ENCODE measurements at places on chromosomes 11 and 22. TPM values are rescaled to one million over a fixed set of nuclear protein-coding genes. Genes with fewer than 3 reads are reported as not detected.
A peak's percentile ranks its signal among the peaks of the same experiment; 100 is the strongest.

DNA sequence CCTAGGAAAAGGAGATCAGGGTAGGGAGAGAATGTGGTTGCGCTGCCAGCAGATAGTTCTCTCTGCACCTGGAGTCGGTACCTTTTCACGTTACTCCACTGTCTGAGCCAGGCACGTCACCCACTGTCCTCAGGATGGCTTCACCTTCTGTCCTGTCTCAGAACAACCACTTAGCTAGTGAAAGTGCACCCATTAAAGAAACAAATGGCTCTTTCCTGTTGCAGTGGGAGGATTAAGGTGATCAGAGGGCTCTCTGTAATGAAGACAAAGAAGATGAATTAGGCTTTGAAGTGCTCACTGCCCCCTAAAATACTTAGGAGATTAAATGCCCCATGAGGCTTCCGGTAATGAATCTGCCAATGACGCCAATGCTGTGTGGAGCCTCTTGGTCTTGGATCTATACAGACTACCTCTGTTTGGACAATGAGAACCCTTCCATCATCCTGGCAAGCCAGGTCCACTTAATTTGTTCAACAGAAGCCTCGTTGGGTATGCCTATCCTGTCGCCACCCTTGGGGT lies 113.7 kb downstream of the INSC start:
- H3K4me3 ChIP-seq = no peak overlapping the region
- peaks cover 5% of the 10 kb centered on the region for H3K27me3 ChIP-seq
- no peak for DNase-seq

DNA sequence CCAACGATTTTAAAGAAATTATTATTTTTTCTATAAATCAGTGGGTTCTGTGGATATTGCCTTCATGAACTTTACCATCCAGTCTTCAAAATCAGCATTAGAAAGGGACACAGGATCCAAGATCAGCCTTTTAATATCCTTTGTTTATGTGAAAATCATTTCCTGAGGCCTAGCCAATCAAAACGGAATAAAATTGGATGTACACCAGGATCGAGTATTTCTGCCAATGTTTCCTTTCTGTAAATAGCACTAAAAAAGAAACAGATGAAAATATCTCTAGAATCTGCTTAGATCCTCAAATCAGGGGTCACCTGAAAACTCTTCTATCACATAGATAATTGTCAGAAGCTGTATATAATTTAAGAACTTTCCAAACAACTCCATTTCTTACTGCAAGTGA lies 1598.5 kb downstream of the LRRC4C start:
- H3K4me1 ChIP-seq = no peaks in the 10 kb centered on the region
- H3K27me3 ChIP-seq = no peaks in the 10 kb centered on the region
- DNase-seq = no peak
- no peak overlapping the region for H3K27ac ChIP-seq

DNA sequence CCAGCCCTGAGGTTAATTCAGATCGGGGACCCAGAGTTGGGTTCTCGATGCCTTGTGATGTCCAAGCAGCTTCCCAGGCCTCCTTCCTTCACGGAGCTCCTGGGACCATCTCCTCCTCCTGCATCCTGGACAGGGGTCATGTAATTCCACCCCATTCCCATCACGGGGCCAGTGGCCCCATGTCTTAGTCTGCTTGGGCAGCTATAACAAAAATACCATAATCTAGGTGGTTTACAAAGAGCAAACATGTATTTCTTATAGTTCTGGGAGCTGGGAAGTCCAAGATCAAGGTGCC lies 41.7 kb upstream of the PRDM11 start:
- H3K4me1 ChIP-seq = peaks cover 26% of the 10 kb centered on the region
- DNase-seq = no peak
- H3K4me3 ChIP-seq = no peak overlapping the region
- H3K27ac ChIP-seq = no peak overlapping the region

- no peak overlapping the region for H3K4me3 ChIP-seq
- H3K4me1 ChIP-seq = no peaks in the 10 kb centered on the region
- H3K36me3 ChIP-seq = no peaks in the 10 kb centered on the region
- DNase-seq = no peak
- H3K27ac ChIP-seq = no peak overlapping the region
These were observed 18.4 kb upstream of the LRRC55 start for GRCh38 chr11:57163160-57163868.

PRG2 gene
- total RNA-seq = not detected

- no peak overlapping the region for H3K27ac ChIP-seq
- no peaks in the 10 kb centered on the region for H3K36me3 ChIP-seq
- peaks cover 28% of the 10 kb centered on the region for H3K4me1 ChIP-seq
- peaks cover 13% of the 10 kb centered on the region for H3K27me3 ChIP-seq
- DNase-seq = no peak
These were observed 9.2 kb downstream of the LRRC74B start for GRCh38 chr22:21054714-21055563.

GRCh38 chr11:121461843-121462242 lies 9.1 kb upstream of the SORL1-AS1 start:
- H3K27ac ChIP-seq = peak overlapping the region; percentile 56
- peaks cover 29% of the 10 kb centered on the region for H3K36me3 ChIP-seq
- peaks cover 2% of the 10 kb centered on the region for H3K27me3 ChIP-seq
- no peak for DNase-seq

DNA sequence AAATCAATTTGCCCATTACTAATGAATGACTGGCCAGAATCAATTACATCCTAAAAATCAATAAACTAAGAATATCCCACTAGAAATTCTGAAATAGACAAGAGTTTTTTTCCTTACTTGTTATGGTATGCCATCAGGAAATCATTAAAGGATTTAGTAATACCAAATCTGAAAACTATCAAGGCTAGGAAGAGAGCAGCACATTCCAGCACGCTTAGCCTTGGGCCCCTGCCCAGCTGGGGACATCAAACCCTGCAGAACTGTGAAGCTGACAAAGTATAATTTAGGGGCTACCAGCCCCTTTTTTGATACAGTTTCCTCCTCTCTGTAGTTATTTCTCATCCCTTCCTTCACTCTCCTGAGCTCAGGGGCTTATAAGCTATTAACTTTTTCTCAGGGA lies 247.8 kb upstream of the ZC3H12C start:
- no peak overlapping the region for H3K27ac ChIP-seq
- H3K27me3 ChIP-seq = peaks cover 4% of the 10 kb centered on the region
- H3K4me3 ChIP-seq = no peak overlapping the region
- DNase-seq = no peak
- H3K4me1 ChIP-seq = no peaks in the 10 kb centered on the region

DNA sequence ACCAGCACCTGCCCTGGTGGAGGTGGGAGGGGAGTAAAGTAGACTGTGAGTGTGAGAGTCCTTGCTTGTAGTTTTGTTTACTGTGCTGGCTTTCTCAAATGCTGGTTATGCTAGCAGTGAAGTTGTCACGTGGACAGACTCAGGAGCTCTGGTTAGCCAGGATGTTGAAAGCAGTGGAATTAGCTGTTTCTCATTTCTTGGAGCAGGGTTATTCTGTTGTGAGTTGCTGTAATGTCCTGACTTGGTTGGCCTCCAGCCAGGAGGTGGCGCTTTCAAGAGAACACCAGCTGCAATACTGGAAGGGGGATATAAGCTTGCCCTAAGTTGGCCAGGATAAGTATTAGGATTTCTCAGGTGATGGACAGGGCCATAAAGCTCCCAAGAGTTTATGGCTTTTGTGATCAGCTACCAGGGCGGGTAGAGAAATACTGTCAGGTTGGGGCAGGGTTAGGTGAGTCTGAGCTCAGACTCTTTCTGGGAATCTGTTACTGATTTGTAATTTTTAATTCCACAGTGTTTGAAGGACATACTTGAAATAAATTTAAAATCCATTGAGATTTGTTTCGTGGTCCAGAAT lies 13.7 kb downstream of the CYP2D6 start:
- no peak overlapping the region for H3K4me3 ChIP-seq
- no peak for DNase-seq
- H3K27ac ChIP-seq = peak overlapping the region; percentile 18
- H3K36me3 ChIP-seq = peaks cover 6% of the 10 kb centered on the region

HPX gene
- 1.2 TPM for total RNA-seq

- peaks cover 2% of the 10 kb centered on the region for H3K36me3 ChIP-seq
- H3K27ac ChIP-seq = no peak overlapping the region
- H3K27me3 ChIP-seq = peaks cover 2% of the 10 kb centered on the region
- H3K4me3 ChIP-seq = no peak overlapping the region
These were observed 175.8 kb downstream of the DSCAML1 start for GRCh38 chr11:117621226-117621625.

- peaks cover 2% of the 10 kb centered on the region for H3K27me3 ChIP-seq
- H3K4me3 ChIP-seq = no peak overlapping the region
- no peak overlapping the region for H3K27ac ChIP-seq
These were observed 402.3 kb downstream of the BRD1 start for GRCh38 chr22:49425356-49425755.

SYT12 gene
- total RNA-seq = not detected

PYGM gene
- total RNA-seq = 4.8 TPM

GRCh38 chr11:129613071-129613470 lies 202.6 kb upstream of the TMEM45B start:
- H3K4me3 ChIP-seq = no peak overlapping the region
- no peaks in the 10 kb centered on the region for H3K36me3 ChIP-seq
- H3K27ac ChIP-seq = no peak overlapping the region

- no peak overlapping the region for H3K27ac ChIP-seq
- peaks cover 8% of the 10 kb centered on the region for H3K27me3 ChIP-seq
- peaks cover 25% of the 10 kb centered on the region for H3K4me1 ChIP-seq
- no peak for DNase-seq
- H3K4me3 ChIP-seq = no peak overlapping the region
These were observed 22.7 kb upstream of the OR4B1 start for GRCh38 chr11:48193876-48194275.

All from activated T-helper 1 cell treated with anti-CD3 and anti-CD28 coated beads, Interleukin-12 subunit alpha, Interleukin-12 subunit beta, Interleukin-2, Interleukin-4 antibody, amounts not matched to agents 30 ng/mL and 10 ng/mL and 1 ng/mL, durations not matched to agents 14 hours and 24 hours and 36 hours (primary cell).